ENCODE measurements at places on chromosomes 3 and 15.
A peak's percentile ranks its signal among the peaks of the same experiment; 100 is the strongest.

DNA sequence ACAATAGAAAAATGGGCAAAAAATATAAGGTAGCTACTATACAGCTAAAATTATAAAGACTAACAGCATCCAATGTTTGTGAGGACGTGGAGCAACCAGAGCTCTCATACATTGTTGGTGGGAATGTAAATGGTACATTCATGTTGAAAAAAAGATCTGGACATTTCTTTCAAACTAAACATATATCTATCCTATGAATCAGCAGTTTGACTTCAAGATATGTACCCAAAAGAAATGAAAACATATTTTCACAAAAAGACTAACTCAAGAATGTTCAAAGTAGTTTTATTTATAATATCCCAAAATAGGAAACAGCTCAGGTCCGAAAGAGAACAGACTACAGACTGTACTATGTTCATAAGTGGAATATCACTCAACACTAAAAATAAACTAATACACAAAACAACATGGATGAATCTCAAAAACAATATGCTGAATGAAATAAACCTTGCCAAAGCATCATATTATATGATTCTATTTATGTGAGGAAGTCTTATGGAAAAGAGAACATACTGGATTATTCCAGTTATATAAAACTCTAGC lies 8.8 kb upstream of the TTBK2 start:
- DNase-seq, result no peak

- no peak for DNase-seq
These were observed 15.7 kb upstream of the CAND2 start for GRCh38 chr3:12780751-12781150.

DNA sequence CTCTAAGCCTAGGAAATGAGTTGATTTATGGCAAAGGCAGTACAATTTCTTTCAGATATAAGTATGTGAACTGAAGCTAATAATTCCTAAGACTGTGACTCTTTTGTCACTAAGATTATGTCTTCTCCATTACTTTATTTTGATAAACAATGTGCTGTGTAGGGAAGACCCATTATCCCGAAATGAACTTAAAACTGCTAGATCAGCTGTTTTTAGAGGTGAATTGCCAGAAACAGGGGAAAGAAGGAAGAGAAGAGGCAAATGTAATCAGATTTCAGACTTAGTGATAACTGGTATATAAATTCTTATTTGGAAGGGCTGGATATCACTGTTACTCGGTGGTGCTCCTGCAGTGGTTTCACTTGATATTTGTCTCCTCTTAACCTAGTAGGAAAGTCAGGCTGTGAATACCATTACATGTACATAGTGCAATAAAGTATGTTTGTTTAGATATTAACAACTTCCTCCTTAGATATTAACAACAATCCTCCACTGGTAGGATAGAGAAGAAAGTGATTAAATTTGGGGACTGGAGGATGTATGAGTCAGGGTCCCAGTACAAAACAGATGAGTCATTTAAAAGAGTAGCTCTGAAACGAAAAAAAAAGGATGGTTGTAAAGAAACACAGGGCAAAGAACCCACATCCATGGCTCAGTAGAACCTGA lies 338.5 kb upstream of the KCNH8 start:
- DNase-seq, result no peak

DNA sequence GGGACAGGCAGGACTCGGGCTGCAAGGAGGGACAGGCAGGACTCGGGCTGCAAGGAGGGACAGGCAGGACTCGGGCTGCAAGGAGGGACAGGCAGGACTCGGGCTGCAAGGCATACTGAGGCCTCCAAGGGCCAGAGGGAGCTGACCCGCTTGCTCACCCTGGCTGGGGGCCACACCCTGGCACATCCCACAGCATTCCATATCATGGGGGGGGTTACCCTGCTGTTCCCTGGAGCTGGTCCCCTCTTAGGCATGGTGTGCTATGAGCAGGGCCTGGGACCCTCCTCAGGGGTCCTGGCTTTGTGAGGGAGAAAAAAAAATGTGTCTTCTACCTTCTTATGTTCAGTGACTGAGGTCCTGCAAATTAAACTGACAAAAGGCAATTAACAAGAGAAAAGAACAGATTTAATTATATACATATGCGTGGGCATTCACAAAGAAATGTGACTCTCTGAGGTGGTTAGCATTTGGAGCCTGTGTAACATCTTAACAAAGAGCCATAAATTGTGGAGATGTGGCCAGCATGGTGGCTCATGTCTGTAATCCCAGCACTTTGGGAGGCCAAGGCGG lies 97.6 kb upstream of the ALDH1A3 start:
- DNase-seq, result no peak

DNA sequence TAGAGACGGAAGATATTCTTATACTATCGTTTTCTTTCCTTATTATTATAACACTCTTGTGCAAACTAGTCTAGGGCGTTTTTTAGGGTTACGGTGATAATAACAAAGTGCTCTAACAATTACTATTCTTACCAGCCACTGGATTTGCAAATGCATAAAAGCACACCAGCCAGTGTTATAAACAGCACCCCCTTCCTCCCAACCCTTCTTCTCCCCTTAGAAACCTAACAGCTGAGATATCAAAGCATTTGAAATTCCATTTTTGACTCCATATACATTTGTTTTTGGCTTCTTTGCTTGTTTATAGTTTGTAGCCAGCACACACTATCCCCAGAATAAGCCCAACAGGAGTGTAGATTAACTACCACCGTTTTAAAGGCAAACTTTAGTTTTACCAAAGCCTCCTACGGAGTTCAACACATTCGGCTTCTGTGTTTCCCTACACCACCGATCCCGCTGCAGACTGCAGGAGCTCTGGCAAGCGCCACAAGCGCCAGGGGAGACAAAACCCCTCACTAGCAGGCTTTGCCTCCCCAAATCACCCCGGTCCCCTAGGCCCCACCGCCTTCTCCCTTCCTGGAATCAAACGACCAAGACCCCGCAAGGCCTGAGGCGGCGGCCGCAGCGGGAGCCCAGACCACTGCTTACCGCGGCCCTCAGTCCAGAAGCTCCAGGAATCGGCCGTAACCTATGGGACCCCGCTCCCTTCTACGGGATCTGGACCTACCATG lies 461 bp downstream of the COPB2 start:
- DNase-seq, result peak; percentile 26

DNA sequence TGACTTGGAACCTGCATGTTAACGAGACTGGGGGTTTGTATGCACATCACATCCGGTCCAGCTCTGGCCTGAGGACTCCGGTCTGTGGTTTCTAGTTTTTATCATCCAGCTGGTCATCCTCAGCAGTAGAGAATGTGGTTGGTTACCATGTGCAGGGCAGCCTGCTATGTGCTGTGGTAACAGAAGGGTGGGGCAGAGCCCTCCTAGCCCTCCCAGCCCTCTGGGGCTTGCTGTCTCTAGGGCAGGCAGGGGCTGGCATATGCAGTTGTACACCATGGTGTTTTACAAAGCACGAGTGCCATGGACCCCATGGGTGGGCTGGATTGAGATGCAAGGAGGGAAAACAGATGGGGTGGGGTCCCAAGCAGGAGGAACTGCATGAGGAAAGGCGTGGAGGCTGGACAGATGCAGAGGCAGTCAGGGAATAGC lies 70.2 kb downstream of the APBA2 start:
- DNase-seq, result no peak

GRCh38 chr15:96005906-96006305 lies 324.6 kb upstream of the NR2F2 start:
- no peak for DNase-seq

DNA sequence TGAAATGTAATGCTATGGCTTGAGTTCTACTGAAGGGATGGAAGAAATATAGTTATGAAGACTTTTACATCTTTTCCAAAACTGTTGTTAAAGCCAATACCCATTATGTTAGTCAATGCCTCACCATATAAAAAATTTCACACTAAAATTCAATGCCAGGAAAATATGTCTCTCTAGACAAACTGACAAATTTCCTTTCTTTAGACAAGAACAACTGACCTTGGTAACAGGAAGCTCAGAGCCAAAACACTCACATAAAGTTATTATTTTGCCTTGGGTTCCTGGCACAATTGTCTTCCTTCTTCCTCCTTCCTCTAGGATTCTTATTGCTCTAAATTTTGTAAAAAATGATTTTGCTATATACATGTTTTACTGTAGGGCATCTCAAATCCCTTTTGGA lies 26.7 kb downstream of the INTS14 start:
- no peak for DNase-seq

- DNase-seq, result no peak
These were observed 12.2 kb downstream of the CALML4 start for GRCh38 chr15:68192804-68193486.

- DNase-seq, result no peak
These were observed 98.5 kb upstream of the CCDC80 start for GRCh38 chr3:112739252-112739965.

DNA sequence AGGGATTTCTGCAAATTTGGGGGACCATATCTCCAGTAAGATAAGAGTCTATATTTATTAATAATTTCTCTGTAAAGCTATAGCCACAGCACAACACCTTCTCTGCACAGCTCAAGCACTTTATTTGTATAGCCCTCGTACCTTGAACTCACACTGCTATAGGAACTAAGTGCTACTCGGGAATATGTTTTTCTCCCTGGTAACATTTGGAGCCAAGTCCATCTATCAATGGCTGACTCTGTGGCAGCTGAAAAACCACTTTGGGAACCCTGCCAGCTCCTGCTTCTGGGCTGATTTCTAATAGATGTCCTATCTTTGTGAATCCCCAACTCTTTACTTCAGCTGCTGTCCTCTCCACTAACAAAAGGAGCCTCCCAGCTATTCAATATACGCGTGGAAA lies 298.5 kb downstream of the GBE1 start:
- DNase-seq, result no peak

- DNase-seq, result no peak
These were observed 53.0 kb downstream of the CHSY1 start for GRCh38 chr15:101198800-101199199.

GRCh38 chr15:54307252-54307902 lies 329.1 kb downstream of the UNC13C start:
- DNase-seq, result no peak

DNA sequence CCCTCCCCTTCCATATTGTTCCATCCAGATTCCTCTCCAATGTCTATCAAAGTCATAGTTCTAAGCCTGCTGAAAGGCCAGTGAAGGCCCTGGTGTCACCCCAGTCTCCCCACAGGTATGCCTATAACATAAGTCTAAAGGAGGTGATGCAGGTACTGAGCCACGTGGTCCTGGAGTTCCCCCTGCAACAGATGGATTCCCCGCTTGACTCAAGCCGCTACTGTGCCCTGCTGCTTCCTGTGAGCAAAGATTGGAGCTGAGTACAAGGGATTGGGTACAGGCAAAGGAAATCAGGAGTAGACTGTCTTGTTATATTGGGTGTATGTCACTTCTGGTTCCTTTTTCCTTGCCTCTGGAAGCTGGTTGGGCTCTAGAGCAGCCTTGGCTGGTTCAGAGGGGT lies 8.2 kb downstream of the EIF2B5 start:
- no peak for DNase-seq

DNA sequence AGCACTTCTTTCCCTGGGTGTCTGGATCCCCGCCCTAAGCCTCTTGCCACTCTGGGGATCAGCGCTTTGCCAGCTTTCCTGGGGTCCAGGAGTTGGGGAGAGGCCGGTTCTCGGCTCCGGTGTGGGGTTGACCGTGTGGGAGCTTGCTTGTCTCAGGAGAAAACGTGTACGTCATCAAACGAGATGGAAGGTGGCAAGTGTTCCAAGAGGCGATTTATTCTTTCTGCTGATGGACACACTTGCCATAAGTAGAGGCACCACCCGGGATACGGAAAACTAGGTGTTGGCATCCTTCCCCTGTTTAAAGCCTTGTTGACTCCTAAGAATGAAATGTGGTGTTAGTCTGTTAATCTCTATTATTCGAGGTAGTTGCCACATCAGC lies 295 bp downstream of the ZWILCH start:
- DNase-seq, result no peak

DNA sequence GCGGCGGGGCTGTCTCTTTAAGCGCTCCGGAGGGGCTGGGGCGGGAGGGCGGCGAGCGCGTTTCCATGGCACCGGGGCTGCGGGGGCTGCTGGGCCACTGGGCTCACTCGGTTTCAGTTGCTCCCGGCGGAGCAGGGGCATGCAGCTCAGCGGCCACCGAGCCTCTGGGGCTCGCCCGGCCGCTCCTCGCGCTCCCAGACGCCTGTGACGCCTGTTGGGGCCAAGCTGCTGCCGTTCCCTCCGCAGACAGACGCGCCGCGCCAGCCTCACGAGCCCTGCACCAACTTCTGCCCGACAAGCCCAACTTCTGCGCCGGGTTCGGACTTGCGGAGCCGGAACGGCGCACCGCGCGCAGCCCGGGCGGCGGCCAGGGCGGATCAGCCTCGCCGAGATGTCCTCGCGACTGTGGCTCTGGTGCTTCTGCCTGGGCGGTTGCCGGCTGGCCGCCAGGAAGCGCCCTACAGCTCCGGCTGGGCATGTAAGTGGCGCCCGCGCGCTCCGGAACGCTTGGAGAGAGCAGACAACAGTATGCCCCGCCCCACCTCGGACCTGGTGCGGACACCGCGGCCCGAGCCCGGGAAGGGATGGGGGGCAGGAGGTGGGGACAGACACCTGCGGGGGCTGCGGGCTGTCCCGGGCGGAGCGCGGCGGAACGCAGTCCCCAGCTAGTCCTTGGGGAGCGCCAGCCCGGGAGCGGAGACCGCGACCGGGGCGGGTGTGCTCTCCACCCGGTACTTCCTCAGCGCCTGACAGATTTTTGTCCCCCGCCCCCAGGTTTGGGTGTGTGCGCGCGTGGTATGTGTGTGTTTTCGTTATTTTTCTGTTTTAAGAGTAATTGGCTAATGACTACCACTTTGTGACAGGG lies 154.1 kb upstream of the GOLIM4 start:
- no peak for DNase-seq

DNA sequence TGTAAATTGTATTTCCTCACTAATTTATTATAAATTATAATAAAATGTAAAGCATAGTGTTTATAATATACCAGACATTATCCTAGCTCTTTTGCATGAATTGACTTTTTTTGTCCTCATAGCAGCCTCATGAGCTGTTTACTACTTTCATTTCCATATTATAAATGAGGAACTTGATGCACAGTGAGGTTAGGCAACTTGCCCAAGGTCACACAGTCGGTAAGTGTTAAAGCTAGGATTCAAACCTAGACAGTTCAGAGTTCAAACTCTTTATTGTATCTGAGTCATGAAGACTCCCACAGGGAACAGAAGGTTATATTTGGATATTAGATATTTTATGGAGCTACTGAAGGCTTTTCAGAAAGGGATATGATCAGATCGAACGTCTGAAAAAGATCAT lies 322.2 kb upstream of the SATB1 start:
- no peak for DNase-seq

DNA sequence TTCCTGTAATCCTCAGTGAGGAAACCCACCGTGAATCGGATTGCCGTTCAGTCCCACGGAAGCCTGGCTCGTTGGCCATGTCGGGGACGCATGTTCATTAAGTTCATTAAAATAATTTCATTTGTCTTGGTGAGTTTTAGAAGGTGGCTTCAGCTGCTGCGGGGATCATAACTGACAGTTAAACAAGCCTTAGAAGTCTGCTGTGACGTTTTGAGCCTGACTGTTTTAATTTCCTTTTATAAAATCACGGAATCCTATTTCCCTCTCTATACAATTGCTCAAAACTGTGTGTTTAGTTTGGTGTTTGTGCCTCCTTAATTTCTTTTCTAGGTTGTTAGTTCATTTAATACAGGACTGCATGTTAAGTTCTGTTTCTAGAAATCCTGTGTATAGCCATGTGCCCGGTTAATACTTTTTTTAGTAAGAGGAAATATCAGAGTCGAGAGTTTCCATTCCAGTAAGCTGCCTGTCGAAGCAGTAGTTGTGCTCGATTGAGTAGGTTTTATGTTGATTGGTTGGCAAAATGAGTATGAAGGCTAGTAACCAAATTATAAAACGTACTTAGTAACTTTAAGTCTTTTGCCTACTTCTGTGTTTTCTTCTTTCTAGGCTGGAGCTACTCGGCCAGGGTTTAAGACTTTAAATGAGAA lies 705 bp downstream of the NIPA2 start:
- DNase-seq, result no peak
